Right ventricle myocardium inferior (tissue), 1 donor: ENCODE measurements at places on chromosomes 4 and X.

GRCh38 chr4:81698538-81699296, 227.0 kb upstream of the RASGEF1B start:
- no peak for DNase-seq

DNA sequence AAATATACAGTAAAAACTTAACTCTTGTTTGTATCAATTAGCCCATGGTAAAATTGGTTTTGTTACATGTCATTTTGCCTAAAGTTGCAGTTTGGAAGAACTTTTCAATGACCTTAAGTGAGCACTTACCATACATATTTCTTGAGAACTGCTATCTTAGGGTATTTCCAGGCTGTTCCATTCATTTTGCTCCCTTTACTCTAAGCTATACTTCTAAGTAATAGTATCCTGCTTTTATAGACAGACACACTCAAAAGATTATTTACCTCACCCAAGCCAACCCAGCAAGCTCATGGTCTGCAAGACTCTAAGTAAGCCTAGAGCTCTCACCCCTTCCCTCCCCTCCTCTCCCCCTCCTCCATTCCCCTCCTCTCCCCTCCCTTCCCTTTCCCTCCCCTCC, 294.0 kb downstream of the HS3ST1 start:
- no peak for DNase-seq

GRCh38 chr4:149144060-149144459, 671.6 kb downstream of the IQCM start:
- DNase-seq, result no peak

DNA sequence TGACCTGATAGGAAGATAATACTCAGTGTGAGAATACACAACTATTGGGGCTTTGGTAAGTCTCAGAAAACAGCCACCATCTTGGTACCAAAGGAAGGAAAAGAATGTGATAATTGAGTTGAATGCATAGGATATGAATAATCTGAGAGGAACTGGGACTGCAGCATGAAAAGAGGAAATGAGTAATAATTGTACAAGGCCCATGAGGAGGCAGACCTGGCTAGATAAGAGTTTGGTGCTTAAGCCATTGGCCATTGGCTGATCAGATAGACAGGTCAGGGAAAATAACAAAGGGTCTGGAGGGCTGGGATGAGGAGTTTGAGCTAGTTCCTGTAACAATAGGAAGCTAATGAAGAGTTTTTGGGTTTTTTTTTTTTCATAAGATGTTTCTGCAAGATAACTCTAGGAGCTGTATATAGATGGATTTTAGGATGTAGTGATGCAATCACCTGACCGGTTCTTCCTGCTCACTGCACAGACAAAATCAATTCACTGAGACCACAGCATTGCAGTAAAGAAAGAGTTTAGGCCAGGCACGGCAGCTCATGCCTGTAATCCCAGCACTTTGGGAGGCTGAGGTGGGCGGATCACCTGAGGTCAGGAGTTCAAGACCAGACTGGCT, 5.3 kb upstream of the TRMT2B start:
- DNase-seq, result no peak

DNA sequence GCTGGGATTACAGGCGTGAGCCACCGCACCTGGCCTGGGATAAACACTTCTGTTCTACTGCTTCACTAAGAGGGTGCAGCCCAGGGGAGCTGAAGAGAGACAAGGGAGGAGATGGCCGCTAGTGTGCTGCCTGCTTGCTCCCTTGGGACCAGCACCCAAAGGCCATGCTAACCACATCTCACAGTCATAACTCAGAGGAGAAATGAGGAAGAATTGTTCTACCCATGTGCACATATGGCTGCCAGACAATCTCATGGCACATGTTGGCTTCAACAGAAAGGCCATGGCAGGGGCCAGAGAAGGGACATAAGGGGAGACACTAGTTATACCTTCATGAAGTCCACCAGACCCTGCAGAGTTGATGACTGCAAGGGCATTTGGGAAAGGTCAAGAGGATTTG, 22.4 kb downstream of the CLDN22 start:
- no peak for DNase-seq

- DNase-seq, result no peak
Measured at GRCh38 chr4:150385606-150386005, 196.3 kb upstream of the MAB21L2 start.

DNA sequence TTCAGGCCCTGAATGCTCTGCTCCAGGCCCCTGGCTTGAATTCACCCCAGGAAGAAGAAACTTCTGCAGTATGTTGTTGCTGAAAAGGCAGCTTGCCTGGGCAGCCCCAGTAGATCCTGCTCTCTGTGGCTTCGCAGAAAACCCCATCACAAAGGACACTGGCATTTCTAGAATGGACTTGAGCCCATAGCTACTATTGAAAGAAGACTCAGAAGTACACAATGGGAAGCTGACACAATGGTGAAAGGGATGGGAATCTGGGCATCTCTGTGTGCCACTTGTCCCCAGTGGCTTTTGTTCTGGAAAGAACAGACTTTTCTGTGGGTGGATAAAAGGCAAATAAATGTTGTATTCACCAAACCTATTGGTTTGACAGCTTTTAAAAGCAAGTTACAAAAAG, 67.4 kb upstream of the SCML1 start:
- DNase-seq, result no peak

GRCh38 chrX:9403374-9403773, 61.5 kb upstream of the TBL1X start:
- no peak for DNase-seq

GRCh38 chr4:25021216-25021615, 9.5 kb downstream of the LGI2 start:
- no peak for DNase-seq

DNA sequence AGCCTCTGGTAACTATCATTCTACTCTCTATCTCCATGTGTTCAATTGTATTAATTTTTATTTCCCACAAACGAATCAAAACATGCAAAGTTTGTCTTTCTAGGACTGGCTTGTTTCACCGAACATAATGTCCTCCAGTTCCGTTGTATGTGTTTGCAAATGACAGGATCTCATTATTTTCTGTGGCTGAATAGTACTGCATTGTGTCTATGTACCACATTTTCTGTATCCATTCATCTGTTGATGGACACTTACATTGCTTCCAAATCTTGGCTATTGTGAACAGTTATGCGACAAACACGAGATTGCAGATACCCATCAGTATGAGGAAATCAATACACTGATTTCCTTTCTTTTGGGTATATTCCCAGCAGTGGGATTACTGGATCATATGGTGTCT, 8.4 kb upstream of the LDOC1 start:
- no peak for DNase-seq

GRCh38 chrX:96989830-96990571, 106.3 kb downstream of the RPA4 start:
- DNase-seq, result no peak

GRCh38 chr4:119116925-119117900, 18.4 kb upstream of the MYOZ2 start:
- no peak for DNase-seq

- DNase-seq, result no peak
Measured at GRCh38 chr4:165016971-165017370, 14.8 kb upstream of the TRIM60 start.

GRCh38 chrX:24774650-24775049, 80.9 kb downstream of the POLA1 start:
- DNase-seq, result no peak

DNA sequence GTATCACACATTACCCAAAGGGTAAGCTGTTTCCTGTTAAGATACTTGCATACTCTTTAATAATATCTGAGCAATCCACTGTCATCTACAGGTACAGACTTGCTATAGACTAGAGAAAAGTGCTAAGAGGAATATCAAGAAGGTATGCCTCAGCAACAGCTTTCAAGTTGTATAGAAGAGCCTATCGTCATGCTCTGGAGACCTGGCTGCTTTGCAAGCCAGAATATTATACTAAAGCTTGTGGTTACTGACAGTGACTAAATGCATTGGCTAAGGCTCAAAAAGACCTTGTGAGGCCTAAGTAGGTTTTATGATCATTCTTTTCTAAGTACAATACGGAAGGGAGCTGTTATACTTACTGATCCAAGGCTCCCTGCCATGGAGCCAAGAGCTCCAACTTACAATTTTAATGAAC, 11.3 kb downstream of the LAMP2 start:
- no peak for DNase-seq

- DNase-seq, result no peak
Measured at GRCh38 chrX:145848857-145849256, 31.2 kb downstream of the SLITRK2 start.

DNA sequence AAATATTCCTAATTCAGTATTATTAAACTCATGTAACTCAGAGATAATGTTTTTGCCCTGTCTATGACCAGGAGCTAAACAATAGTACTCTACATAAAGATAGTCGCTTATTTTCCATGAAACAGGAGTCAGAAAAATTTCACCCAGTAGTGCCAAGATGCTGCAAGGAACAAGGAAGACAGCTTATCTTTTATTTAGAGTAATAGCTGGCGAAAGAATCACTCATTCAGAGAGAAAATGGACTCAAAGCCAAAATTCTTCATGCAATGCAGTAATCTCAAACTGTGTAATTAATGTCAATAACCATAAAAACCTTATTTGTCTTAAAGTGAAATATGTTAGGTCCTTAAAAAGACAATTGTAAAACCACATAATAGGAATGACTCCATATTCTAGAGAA, 477.8 kb downstream of the ANKRD50 start:
- no peak for DNase-seq

DNA sequence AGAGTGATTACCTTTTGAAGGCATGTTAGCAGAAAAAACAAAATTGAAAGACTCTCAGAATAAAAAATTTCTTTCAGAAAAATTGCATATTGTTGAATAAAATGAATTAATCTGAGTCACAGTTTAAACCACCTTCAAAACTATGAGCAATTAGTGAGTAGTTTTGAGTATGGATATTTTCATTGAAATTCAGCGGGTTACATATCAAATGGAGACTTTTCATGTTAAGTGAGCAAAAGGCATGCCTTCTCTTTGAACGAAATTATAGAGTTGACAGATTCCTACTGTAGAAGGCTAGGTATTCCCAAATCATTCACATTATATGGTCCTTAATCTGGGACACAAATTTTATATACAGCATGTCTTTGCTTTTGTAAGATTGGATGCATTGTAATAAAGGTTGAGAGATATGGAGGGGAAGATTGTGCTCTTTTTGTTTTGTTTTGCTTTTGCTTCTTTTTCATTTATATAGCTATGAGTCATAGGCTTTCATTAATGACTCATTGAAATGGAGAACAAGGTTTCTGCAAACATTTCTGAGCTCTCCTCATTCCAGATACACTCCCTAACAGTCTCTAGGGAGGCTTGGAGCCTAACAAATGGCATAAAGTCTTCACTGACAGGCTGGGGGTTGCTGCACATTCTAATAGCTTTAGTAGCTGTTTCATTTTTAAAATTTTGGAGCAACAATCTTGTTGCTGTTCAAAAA, 21.6 kb downstream of the PCDH18 start:
- DNase-seq, result no peak

- no peak for DNase-seq
Measured at GRCh38 chr4:86946868-86947500, 12.2 kb downstream of the AFF1 start.

GRCh38 chr4:72779241-72779640, 210.2 kb upstream of the ADAMTS3 start:
- no peak for DNase-seq

DNA sequence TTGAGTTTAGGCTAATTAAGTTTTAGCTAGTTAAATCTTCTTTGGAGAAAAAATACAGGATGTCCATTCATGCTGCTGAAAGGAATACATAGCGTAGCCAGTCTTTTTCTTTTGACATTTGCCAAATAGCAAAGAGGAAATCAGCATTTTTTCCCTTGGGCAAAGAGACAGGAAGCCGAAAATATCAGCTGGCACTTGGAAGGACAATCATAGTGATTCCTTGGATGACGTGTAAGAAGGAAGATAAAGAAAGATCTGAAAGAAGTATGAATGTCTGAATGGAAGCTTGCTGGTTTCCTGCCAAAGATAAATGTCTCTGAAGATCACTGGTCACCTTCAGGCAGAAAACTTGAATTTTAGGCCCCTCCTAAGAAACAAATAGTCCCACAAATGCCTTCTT, 44.2 kb downstream of the SLITRK2 start:
- no peak for DNase-seq

GRCh38 chr4:23733476-23733875, 156.4 kb downstream of the PPARGC1A start:
- DNase-seq, result no peak
